ENCODE measurements at places on chromosomes 11 and 22. TPM values are rescaled to one million over a fixed set of nuclear protein-coding genes. Genes with fewer than 3 reads are reported as not detected.
A peak's percentile ranks its signal among the peaks of the same experiment; 100 is the strongest.

The MMP27 gene
- total RNA-seq = not detected

The GPR83 gene
- 0.31 TPM for total RNA-seq

The MUC15 gene
- not detected for total RNA-seq

DNA sequence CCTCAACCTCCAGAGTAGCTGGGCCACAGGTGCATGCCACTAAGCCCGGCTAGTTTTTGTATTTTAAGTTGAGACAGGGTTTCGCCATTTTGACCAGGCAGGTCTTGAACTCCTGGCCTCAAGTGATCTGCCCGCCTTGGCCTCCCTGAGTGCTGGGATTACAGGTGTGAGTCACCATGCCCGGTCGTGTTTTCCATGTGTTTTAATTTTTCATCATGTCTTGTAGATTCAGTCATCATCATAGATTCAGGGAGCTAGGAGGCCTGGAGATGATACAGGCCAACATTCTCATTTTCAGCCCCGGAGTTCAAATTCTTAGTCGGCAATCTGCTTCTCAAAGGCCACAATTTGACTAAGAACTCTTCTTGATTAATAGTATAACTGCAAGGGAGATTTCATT is 73.5 kb upstream of the GRAMD1B start:
- no peak for DNase-seq

DNA sequence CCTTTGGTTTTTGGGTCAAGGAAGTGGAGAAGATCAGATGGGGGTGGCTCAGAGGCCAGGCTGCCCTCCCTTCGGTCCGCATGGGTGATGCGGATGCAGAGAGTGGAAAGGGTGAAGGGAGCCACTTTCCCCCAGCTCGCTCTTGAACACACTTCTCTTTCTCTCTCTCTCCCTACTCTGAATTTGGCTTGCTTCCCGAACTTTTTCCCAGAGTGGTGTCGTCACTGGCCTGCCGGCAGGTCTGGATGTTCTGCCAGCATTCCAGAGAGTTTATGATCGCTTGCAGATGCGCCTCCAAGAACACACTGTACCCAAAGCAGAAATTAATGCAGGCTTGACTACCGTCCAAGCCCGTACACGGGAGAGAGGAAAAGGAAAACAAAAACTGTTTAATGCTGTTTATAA is 103.2 kb downstream of the ZBTB16 start:
- no peak for DNase-seq

The CRYBB2 gene
- total RNA-seq = 1.9 TPM

- no peak for DNase-seq
These were observed 585 bp downstream of the CYB5R3 start for GRCh38 chr22:42648368-42649245.

- DNase-seq = peak; percentile 28
These were observed 76.7 kb downstream of the BMAL1 start for GRCh38 chr11:13354335-13354734.

DNA sequence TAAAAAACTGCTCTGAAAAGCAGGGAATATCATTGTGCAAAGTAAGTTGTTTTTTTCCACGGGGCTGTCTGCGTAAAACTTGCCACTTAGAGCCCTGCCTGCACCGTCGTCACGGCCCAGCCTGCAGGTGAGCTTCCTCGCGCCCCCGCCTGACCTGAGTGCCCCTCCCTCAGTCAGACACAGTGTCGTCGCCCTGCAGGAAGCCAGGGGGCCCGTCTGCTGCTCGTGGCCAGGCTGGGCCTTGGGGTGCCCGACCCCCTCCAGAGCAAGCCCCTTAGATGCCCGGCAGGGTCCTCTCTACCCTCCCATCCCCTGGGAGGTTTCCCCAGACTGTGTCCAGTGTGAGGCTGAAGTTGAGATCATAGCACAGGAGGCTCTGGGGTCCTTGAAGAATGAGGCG is 31.6 kb downstream of the SBF1 start:
- DNase-seq = no peak

The SLC22A12 gene
- not detected for total RNA-seq

The NADSYN1 gene
- total RNA-seq = 69.0 TPM

DNA sequence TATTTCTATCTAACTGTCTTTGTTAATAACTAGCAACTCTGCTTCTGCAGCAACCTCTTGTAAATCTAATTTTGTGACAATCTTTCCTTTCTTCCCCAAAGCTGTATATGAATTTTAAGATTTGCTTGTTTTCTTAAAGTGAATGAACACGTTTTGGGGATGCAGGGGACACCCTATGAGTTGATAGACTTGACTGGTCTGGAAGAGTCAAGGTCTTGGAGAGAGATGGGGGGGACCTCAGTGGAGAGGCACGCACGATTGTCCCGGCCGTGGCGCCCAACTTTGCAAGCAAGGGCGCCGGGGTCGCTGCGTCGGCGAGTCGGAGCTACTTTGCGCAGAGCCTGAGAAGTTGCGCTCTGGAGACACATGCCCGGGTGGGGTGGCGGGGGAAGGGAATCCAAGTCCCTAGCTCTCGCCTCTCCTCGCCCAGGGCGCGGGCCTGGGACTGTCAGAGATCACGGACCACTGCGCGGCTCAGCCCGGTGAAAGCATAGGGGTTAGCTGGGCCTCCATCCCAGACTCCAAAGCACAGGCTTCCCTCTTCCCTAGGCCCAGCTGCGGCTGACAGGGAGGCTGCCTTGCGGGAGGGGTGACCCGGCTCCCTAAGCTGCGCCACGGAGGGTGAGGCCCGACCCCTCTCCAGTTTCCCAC is 854 bp downstream of the ABCC8 start:
- peak; percentile 11 for DNase-seq

The FOSL1 gene
- 1.3 TPM for total RNA-seq

- DNase-seq = no peak
These were observed 578 bp upstream of the NUP160 start for GRCh38 chr11:47848700-47849155.

- DNase-seq = peak; percentile 32
These were observed 10.8 kb downstream of the TP53I11 start for GRCh38 chr11:44939673-44940395.

DNA sequence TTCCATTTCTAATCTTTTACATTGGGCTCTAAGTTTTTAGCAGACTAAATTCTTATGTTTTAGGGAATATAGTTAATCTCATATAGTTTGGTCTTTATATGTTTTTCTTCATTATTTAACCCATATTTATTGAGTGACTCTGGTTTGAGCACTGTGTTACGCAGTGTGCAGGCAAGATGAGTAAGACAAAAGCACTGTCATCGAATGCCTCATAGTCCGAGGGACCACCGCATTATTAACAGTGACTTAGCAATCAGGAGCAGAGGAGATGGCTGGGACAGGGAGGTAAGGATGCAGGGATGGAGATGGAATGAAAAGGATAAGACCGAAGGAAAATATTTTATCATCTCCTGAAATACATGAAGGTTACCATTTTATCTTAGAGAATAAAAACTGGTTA is 65.2 kb upstream of the CTSC start:
- no peak for DNase-seq

GRCh38 chr22:20249797-20250354 is 18.2 kb downstream of the RTN4R start:
- no peak for DNase-seq

- no peak for DNase-seq
These were observed 2.8 kb downstream of the SESN3 start for GRCh38 chr11:95228081-95228749.

GRCh38 chr11:65708451-65708850 is 3.6 kb upstream of the KAT5 start:
- DNase-seq = no peak

DNA sequence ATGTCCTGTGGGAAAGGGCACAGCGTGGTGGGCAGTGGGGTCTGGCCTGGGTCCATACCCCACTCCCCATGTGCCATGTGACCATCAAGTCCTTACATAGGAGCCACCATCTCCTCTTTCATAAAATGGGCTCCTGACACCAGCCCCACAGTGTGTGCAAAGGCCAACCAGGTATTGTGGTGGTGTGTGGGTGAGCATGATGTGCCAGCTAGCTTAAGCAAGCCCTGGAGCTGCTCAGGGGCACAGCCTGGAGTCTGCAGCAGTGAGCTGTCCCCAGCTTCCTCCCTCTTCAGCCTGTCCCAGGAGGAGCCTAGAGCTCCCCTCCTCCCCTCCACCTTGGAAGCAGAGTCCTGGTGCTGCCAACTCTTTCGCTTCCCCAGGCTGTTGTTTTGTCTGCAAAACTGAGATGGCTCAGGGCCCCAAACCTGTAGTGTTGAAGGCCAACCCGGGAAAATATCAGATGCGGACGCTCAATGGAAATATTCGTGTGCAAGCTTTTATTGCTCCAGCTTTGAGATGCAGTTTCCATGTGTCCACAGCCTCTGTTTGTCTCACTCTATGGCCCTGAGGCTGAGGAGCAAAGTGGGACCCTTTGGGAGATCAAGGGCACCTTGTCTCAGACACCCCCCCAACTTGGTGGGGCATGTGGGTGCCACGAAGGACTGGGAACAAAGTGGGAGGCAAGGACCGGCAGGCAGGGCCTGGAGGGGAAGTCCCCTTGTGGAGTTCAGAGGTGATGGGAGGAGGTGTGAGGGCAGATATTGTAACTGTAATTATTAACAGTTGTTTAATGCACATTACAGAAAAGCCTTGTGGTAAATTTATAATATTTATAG is 92.6 kb downstream of the CTTN start:
- DNase-seq = no peak

- DNase-seq = no peak
These were observed 4.2 kb upstream of the OSM start for GRCh38 chr22:30270832-30271231.

The TMPRSS5 gene
- 2.7 TPM for total RNA-seq

DNA sequence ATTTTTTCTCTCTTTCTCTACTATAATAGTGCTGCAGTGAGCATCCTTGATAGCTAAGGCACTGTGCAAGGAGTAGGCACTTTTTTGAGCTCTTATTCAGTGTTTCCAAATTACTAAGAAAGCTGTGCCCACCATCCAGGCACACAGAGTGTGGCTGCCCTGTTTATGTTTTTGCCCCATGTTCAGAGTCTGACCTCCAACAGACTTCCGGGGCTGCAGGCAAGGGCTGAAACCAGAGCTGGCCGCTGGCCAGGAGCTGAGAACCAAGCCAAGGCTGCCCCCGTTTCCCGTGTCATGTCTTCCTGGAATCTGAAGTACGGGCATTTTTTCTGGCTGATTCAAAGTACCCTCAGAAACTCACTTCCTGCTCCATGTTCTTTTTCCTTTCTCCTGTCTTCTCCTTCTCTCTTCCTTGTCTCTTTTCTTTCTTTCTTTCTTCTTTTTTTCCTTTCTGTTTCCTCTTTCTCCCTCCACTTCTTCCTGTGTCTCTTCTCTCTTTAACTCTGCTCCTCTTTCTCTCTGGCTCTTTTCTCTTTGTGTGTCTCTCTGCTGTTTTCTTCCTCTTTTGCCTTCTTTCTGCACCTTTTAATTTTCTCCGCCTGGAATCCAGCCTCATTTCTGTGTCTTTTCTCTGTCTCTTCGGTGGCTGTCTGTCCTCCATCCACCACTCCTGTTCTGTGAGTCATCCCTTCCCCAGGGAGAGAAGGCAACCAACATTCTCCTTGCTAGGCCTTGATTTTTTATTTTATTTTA is 17.0 kb upstream of the KCTD14 start:
- peak; percentile 33 for DNase-seq

- DNase-seq = no peak
These were observed 14.0 kb downstream of the CD6 start for GRCh38 chr11:60985501-60985900.

DNA sequence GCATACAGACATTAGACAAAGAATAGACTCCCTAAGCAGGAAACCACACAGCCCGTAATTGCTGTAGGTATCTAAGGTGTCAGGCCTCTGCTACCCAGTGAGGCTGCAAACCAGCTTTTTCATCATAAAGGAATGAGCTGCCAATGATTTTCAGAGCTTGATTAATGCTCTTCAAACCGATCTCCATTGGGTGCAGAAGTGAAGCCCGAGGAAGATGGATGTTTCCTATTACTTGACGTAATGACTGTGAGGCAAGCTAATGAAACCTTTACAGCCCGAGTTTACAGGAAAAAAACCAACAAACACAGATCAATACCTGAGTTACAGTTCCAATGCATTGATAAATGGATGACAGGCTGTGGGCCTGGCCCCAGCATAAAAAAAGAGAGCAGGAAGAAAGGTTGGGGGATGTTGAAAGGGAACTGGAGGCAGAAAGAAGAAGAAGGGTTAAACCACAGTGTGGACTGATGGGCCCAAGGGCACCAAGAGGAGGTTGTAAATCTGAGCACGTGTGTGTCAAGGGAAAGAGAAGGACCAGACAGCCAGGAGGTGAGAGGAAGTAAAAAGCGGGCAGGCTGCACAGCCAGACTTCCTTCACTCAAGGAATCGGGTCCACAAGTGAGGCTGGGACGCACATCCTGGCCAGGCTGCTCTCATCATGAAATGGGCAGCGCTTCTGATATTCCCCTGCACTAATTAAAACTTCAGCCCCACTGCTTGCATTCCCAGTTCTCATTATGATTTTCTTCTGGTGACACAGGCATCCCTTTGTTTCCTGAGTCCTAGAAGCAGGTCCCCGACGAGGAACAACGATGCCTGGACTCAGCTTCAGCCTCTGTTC is 70.6 kb upstream of the NTM start:
- no peak for DNase-seq

DNA sequence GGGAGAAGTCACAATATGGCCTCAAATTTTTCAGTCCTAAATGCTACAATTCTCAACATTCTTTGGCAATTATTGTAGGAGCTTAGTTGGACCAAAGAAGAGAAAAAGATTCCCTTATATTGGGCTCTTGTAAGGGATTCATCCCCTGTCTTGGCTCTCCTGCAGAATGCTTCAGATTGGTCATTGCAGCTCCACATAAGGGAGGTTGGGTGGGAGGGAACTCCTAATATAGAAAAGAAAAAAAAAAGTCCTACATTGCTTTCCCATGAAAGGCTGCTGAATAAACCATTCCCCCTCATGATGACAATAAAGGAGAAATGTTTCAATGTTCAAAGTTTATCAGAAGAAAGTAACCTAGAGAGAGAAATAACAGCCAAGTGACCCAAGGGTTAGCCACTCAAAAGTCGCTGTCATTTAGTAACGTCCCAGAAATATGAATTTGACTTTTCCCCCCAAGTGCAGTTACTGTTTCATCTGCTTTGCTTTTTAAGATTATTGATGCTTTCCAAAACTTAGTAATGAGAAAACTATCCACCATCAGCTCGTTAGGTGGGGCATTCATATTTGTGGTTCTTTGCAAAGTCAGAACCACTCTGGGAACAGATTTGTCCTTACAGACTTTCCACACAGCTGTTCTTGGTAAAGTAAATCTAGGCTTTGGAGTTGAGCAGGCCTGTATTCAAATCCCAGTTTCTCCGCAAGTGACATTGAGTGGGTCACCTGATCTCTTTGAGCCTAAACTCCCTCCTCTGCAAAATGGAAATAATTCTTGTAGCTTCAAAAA is 5.0 kb upstream of the SLC1A2 start:
- DNase-seq = no peak

The TRIM22 gene
- 1.2 TPM for total RNA-seq

The BARX2 gene
- 0.18 TPM for total RNA-seq

The VSIG2 gene
- 8.6 TPM for total RNA-seq

- DNase-seq = no peak
These were observed at the start of gene TMPRSS5 for GRCh38 chr11:113705871-113706655. TMPRSS5 (minus strand) TSS chr11:113706308; CDS start chr11:113706224, 84 bp downstream.

GRCh38 chr22:28706845-28707244 is 27.2 kb upstream of the TTC28 start:
- DNase-seq = no peak

The GAL gene
- 15.9 TPM for total RNA-seq

GRCh38 chr22:45760682-45761081 is 89.0 kb downstream of the ATXN10 start:
- no peak for DNase-seq

The PTPRCAP gene
- total RNA-seq = 12.9 TPM

- DNase-seq = no peak
These were observed 269.3 kb upstream of the KIRREL3 start for GRCh38 chr11:127269911-127270310.

- DNase-seq = no peak
These were observed 41.5 kb upstream of the SHISAL1 start for GRCh38 chr22:44354288-44354687.

The RIBC2 gene
- 0.54 TPM for total RNA-seq

GRCh38 chr11:13897646-13898276 is 64.8 kb upstream of the SPON1 start:
- no peak for DNase-seq
